ENCODE measurements at places on chromosomes 16 and 17.
A peak's percentile ranks its signal among the peaks of the same experiment; 100 is the strongest.

GRCh38 chr17:60134396-60135150 is 15.2 kb upstream of the CA4 start:
- DNase-seq, result no peak

GRCh38 chr16:12507366-12507765 is 296.3 kb downstream of the CPPED1 start:
- DNase-seq, result no peak

GRCh38 chr17:22102177-22102576 is 409.9 kb downstream of the KCNJ18 start:
- no peak for DNase-seq

DNA sequence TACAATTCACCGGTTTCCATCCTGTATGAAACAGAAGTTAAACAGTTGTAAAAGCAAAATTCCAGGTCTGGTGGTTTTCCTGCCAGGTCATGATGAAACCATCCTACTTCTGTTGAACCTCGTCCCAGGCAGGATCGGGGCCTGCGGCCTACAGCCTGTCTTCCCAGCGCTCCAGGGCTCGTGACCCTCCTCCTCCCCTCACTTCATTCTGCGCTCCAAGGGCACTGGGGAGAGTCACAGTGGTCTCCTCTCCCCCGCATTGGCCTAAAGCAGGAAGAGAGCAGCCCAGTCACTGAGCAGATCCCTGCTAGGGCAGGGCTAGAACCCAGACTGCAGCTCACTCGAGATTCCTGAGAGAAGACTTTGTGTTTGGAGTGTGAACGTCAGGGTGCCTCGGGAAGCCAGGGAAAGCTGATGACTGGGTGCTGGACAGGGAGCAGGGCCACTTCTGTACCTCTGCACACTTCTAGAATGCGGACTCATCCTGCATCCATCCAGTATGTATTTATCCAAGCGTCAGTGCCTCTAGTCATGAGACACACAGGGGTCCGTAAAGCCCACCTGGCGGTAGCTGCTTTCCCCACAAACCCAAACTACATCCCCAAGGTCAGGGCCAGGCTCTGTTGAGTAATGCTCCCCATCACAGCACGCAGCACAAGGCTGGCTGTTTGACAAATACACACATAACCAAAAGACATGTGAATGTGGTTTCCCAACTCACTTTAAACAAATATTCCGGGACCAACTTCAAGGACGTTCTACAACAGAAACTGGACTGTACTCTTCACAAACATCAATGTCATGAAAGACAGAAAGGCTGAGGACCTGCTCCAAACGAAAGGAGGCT is 1.7 kb upstream of the ITGAE start:
- DNase-seq, result no peak

GRCh38 chr16:31214708-31215286 is 878 bp downstream of the TRIM72 start:
- no peak for DNase-seq

GRCh38 chr16:22314661-22315626 is 17.7 kb downstream of the POLR3E start:
- no peak for DNase-seq

- DNase-seq, result no peak
Measured at GRCh38 chr17:31869031-31869430, 10.0 kb upstream of the COPRS start.

DNA sequence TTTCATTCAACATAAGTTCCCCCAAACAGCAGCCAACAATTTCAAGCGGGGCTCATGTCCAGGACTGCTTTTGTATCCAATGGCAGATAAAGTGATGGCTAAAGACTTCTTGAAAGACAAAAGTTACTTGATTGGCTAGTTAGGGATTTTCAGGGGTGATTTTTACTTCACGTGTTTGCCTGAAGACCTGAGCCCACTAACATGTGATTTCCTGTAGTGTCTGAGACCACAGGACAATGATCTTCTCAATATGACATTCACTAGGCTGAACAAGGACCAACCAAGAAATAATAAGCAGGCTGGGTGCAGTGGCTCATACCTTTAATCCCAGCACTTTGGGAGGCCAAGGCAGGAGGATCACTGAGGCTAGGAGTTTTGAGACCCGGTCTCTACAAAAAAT is 10.4 kb downstream of the TVP23A start:
- DNase-seq, result no peak

GRCh38 chr17:37488009-37488604 is 1.6 kb upstream of the DUSP14 start:
- peak; percentile 98 for DNase-seq

GRCh38 chr17:20032636-20033035 is 23.5 kb downstream of the SPECC1 start:
- no peak for DNase-seq
